Activated CD4-positive, alpha-beta memory T cell treated with anti-CD3 and anti-CD28 coated beads, Interleukin-2, amount 10 ng/mL, durations not matched to agents 7 days and 5 days (primary cell): ENCODE measurements at places on chromosomes 5 and 9. TPM values are rescaled to one million over a fixed set of nuclear protein-coding genes. Genes with fewer than 3 reads are reported as not detected.

GRCh38 chr9:129549684-129550083 lies 71.2 kb downstream of the C9orf50 start:
- DNase-seq: no peak

GRCh38 chr5:149114403-149115312 lies 26.6 kb upstream of the ABLIM3 start:
- peak; percentile 52 for DNase-seq

GRCh38 chr5:181044093-181044599 lies 4.1 kb downstream of the BTNL9 start:
- no peak for DNase-seq

- no peak for DNase-seq
Measured at GRCh38 chr9:13264788-13265187, 14.7 kb downstream of the MPDZ start.

DNA sequence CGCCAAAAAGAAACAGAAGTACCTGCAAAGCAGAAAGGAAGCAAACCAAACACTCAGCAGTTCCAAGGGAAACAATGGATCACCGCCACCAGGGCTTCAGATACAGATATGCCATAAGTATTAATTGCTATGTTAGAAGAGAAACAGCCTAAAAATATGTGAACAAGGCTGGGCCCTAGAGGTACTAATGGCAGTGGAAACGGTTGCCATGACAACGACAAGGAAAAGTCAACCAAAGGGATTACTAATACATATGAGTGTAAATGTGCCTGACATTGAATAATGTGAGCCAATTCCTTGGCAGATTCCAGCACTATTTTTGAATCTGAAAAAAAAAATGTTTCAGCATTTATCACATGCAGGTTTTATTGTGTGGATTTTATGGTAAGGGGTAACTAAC lies 75.0 kb downstream of the CAVIN4 start:
- DNase-seq: no peak

DNA sequence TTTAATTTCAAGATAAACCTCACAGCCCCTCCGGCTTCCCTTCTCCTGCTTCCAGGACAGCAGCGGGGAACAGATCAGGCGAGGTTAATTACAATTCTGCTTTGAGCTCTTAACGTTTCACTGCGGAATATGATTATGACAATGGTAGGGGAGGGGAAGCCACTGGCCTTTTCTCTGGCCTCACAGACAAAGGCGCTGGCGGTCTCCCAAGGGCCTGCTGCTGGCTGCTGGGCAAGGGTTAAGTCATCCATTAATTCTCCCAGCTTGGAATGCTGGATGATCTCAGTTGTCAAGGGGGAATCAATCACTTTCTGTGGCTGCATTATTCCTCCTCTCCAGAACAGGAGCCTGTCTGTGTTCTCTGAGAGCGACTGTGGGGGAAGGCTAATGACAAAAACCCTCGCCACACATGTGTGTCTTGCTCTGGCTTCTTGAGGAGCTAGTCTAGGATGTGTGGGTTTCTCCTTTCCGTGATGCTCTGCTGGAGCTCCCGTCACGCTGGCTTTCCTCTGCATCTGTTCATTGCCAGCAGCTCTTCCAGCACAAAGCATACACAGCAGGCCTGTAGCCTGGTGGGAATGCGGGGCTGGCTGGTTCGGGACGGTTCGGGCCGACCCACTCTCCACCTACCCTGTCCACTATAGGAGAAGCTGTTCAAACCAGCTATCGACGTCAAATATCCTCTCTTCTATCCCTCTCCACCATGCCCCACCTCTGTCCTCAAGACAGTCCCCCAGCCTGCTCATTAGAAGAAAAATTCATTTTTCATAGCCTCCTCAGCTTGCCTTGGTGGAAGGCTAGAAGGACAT lies 82.8 kb downstream of the DCP2 start:
- no peak for DNase-seq

- no peak for DNase-seq
Measured at GRCh38 chr9:130616451-130616850, 37.1 kb downstream of the FUBP3 start.

- no peak for DNase-seq
Measured at GRCh38 chr9:105859428-105860091, 165.2 kb downstream of the TMEM38B start.

GRCh38 chr9:129011761-129012181 lies 16.4 kb downstream of the SH3GLB2 start:
- DNase-seq: no peak

DNA sequence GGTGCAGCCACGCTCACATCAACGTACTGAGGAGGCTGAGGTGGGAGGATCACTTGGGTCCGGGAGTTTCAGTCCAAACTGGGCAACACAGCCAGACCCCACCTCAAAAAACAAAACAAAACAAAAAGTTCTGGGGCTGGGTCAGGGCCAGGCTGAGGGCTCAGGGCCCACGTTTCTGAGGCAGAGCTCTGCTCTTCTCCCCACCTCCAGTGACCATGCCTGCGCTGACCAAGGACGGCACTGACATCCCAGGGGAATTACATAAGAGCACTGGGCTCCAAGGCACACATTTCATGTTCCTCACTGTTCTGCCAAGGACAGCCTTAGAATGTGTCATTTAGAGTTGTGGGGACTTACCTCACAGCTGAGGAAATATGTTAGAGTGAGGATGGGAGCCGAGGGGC lies 40.4 kb upstream of the TESK1 start:
- no peak for DNase-seq

DNA sequence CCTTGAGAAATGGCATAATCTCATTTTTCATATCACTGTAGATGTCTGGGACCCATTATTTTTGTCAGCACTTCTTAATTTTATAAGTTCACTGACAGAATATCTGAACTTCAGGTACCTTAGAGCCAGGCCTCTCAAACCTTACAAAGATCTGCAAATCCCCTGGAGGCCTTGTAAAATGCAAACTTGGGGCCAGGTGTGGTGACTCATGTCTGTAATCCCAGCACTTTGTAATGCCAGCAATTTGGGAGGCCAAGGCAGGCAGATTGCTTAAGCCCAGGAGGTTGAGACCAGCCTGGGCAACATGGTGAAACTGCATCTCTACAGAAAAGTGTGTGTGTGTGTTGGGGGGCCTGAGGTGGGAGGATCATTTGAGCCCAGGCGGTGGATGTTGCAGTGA lies 30.8 kb downstream of the RASGRF2 start:
- no peak for DNase-seq

DNA sequence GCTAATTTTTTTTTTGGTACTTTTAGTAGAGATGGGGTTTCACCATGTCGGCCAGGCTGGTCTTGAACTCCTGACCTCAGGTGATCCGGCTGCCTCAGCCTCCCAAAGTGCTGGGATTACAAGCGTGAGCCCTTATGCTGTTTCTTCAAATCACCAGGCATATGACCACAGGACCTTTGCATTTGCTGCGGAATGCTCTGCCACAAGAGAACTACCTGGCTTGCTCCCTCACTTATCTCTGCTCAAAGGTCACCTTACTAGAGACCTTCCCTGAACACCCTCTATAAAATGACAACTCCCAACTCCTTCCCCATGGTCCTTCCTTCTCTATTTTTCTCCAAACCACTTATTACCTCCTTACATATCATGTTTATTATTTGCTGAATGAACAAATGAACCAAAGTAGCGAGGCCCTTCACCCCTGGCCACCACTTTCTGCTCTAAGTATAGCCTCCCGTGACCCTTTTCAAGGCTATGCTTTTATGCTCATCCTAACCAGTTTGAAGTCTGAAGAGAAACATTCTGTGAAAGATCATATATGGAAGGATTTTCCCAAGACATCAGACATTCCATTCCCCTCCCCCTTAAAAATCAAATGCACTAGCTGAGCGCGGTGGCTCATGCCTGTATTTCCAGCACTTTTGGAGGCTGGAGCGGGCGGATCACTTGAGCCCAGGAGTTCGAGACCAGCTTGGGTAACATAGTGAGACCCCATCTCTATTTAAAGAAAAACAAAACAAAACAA lies 1.3 kb downstream of the ZER1 start:
- DNase-seq: no peak

DNA sequence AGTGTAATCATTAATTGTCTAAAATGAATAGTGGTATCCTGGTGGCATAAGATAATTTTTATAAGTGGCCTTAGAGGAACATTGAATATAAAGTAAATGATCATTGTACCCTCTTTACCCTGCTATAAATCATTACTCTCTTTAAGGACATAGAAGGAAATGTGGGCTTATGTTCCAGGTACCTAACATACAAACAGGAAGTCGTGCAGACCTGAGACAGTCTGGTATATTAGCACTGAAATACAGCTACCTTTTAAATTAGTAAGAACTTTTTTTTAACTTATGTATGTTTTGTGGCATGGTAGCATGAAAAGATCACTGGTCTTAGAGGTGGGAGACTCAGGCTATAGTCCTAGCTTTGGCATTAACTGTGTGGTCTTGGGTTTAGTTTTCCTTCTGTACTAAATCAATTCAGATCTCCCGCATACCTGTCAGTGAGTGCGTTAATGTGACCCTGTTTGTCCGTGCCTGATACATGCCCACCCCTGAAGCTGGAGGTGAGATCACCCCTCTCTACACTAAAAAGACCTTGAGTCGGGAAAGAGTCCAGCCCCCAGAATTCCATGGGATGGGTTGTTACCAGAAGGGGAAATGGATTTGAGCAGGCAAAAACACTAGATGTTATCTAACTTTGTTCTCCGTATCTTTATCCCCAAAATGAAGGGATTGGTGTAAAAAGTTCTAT lies 59.4 kb upstream of the ERBIN start:
- no peak for DNase-seq

- peak; percentile 79 for DNase-seq
Measured at GRCh38 chr5:134100283-134101091, 14.0 kb upstream of the TCF7 start.

GRCh38 chr9:16179566-16179965 lies 626.7 kb downstream of the CCDC171 start:
- no peak for DNase-seq

IL9 gene
- not detected for total RNA-seq

IFNW1 gene
- not detected for total RNA-seq

SAPCD2 gene
- total RNA-seq: 27.0 TPM

ARL14EPL gene
- total RNA-seq: not detected

TAF11L3 gene
- total RNA-seq: not detected

TMEM174 gene
- not detected for total RNA-seq

QRFP gene
- not detected for total RNA-seq

AHRR gene
- 23.6 TPM for total RNA-seq

PCDHGB6 gene
- total RNA-seq: not detected

TAF11L5 gene
- not detected for total RNA-seq
